Stimulated activated CD4-positive, alpha-beta T cell treated with anti-CD3 and anti-CD28 coated beads, Interleukin-4, amount 100 ng/mL, for 24 hours (primary cell): ENCODE measurements at places on chromosomes 16 and 17.

GRCh38 chr16:74862743-74863244, 88.2 kb upstream of the FA2H start:
- DNase-seq, result peak; percentile 14

DNA sequence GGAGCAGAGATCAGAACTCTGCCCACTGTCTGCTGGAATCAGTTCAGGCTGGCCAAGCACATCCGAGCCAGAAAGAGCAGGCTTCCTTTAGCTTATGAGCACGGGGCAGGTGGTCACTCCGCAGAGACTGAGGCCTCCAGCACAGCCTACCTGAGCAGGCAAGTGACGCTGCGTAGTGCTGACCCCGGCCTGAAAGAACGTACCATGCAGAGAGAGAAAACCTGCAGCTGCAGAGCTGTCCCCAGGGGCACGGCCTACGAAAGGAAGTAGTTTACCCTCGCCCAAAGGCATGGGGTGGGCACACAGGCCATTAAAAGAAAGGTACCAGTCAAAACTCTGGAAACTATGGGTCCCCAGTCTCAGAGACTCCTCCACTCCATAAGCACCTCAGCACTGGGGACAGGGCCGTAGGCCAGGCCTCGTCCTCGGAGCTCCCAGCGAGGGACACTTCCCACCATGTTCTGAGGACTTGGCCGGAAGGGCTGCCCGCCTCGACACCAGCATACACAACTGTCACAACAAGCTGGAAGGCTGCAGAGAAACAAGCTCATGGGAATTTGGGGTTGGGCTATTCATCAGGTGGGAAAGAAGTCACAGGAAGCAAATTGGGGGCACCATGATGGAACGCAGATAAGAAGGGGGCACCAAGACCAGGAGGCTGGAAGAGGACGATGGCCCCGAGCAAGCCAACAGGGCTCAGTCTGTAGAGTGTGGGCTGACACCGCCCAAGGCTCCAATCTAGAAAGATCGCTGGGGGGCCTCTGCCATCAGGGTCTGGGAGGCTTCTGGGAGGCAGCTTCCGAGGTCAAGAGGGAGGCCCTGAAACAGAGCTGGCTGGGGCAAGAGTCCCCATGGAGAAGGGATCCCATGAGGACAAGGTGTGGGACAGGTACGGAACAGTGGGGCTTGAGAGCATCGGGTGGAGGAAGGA, 21.2 kb downstream of the MEAK7 start:
- DNase-seq, result no peak

DNA sequence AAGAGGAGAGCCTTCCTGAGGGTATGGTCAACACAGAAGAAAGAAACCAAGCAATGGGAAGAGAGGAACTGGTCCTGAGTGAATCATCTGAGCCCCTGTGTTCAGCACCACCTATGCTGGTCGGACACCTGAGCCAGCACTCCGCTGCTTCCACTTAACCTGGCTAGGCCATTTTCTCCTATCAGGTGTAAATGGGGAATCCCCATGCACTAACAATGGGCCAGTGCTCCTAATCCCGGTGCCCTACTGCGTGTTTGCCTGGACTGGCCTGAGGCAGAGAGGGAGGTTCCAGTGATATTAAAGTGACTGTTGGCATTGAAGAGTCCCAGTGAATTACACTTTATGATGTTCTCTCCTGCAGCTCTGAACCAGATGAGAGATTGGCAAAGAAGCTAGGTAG, 34.4 kb upstream of the XYLT2 start:
- DNase-seq, result no peak

DNA sequence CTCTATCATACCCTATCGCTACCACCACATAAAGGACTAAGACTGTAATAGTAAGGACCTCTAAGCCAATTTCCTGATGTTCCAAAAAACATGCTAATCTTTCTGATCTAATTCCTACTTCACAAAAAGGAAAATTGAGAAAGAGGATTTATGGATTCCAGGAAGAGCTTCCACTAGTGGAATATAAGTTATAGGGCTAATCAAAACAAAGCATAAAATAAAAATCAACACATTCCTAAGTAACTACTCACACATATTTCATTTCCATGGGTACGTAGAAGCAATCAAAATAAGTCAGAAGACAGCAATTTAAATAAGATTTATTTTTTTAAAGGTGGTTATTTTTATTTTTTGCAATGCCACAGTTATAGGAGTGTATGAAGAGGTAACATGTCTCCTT, 12.4 kb downstream of the CCDC43 start:
- no peak for DNase-seq

DNA sequence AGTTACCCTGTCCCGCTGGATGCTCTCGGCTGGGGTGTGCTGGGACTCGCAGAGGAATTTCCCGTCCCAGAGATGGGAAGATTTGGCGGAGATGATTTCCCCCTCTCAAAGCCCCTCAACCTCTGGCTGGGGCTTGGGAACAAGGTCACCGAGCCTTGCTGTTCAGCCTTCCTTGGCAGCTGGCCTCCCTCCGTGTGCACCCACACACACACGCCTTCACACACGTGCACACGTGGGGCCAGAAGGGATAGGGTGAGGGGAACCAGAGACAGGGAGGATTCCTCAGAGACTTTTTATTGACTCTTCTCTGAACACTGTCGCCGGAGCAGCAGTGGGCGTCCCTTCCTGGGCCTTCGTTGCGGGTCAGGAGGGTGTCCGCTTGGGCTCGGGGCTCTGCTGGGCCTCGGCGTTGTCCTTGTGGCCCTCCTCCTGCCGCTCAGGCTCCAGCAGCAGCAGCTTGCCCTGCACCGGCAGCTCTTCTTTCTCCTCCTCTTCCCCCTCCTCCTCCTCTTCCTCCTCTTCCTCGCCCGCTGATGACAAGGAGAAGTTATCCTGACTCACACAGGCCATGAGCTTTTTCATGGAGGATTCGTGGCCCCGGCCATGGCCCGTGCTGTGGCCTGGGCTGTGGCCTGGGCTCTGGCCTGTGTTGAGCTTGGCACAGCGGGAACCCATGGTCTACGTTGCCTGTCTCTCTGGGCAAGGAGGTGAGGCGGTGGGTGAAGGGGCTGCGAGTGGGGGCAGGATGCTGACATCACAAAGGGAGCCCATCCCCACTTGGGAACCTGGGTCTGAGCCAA, at the start of gene PRM3:
TSS of gene PRM3 (minus strand) at position 709 of the 800 bp plus-strand sequence. CDS start at position 675, 34 bp downstream.
- DNase-seq, result no peak

DNA sequence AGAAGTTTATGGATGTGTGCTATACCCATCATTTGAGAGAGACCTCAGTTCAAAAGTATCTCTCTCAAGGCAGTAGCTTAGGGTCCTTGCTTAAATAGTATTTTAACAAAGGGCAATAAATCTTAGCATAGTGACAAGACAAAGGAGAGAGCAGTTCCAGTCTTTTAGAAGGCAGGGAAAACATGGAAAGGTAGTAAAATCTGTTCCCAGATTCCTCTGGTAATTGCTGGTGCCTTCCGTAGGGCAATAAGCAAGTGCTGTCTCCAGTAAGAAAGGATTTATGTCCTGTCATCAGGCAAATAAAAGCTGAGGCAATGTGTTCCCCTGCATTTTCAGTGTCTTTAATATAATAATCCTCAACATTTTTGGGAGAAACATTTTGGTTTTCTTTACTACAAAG, 149.0 kb upstream of the MPHOSPH6 start:
- DNase-seq, result no peak

- DNase-seq, result no peak
These were observed 5.9 kb downstream of the SCARF1 start for GRCh38 chr17:1639549-1640180.

DNA sequence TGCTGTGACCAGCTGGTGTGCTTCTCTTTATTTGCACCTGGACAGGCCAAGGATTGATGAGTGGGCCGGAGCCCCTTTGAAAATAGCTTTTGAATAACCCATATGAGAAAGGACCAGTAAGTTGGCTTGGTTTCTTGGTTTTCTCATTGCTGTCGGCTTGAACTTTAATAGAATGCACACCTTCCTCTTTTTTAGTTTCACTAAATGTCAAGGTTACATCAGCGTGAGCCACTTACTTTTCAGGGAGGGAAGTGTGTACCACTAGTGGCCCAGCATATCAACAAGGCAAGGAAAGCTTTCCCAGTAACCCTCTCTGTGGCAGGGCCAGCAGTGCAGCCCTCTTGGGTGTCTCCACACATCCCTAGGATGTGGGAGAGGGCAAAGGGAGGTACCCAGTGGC, 433.3 kb downstream of the CA10 start:
- no peak for DNase-seq

GRCh38 chr17:57868007-57868909, 18.4 kb upstream of the MRPS23 start:
- peak; percentile 13 for DNase-seq

GRCh38 chr17:68461589-68461988, 4.3 kb upstream of the WIPI1 start:
- no peak for DNase-seq

GRCh38 chr17:72378414-72379390, 257.9 kb downstream of the SOX9 start:
- no peak for DNase-seq

- no peak for DNase-seq
These were observed 2.3 kb upstream of the SLC22A31 start for GRCh38 chr16:89202422-89203215.

DNA sequence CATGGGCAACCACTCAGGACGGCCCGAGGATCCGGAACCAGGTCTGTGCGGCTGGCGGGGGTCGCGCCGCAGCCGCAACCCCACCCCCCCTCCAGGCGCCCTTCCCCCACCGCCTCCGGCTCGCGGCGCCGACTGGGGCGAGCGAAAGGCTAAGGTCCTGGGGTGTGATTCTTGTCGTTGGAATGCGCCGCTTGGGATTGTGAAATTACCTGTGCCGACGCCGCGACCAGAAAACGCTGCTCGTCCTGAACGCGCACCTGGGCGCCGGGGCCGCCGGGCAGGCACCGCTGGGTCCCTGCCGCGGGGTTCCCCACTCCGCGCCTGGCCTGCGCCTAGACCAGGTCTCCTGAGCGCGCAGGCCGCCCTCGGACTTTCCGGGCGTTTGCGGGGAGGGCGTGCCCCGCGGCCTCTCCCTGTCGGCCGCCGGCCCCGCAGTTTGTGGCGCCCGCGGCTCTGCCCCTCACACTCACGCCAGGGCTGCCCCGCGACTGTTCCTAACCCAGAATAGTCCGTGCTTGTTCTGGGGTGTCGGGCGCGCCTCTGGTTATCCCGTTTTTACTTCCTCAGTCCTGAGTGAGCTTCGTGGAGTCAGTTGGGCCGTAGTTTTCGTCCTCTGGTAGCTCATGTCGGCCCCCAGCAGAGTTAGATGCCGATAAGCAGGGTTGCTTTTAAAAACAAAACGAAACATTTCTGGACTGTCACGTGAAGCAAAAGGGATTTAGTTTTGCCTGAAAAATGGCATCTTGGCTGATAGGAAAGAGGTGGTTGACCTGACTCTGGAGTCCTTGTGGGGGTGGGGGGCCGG, 147.2 kb downstream of the SPECC1 start:
- DNase-seq, result peak; percentile 11

GRCh38 chr16:55605754-55606336, 39.4 kb downstream of the CAPNS2 start:
- no peak for DNase-seq

DNA sequence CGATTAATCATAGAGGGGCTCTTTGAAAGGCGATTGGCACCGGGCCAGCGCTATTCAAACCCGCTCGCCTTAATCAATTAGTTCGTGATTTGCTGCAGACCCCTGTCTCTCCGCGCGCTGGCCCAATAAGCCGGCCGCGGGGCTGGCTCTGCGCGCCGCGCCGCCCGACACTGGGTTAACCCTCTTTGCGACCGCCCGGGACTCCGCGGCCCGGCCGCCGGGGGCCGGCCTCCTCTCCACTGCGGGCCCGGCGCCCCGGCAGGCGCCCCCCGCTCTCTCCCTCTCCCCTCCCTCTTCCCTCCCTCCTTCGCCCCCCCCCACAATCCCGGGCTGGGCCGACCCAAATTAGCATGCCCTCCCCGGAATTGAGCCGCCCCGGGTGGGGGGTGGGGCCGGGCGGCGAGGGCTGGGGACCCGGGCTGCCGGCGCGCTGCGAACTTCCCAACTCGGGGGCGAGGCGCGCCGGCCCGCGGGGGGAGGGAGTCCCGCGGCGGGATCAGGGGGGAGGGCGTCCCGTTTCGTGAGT, 428 bp upstream of the SALL1 start:
- DNase-seq, result no peak

DNA sequence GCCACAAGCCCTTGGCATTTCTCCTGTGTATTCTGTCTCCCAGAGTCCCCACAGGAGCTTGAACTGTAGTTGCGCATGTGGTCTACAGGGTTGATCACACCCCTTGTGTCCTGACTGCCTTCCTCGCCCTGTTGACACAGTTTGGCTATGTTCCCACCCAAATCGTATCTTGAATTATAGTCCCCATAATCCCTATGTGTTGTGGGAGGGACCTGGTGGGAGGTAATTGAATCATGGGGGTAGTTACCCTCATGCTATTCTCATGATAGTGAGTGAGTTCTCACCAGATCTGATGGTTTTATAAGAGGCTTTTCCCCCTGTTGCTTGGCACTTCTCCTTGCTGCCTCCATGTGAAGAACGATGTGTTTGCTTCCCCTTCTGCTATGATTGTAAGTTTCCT, 21.2 kb downstream of the ADAD2 start:
- DNase-seq, result no peak

GRCh38 chr17:7858522-7858810, 663 bp downstream of the CYB5D1 start:
- peak; percentile 57 for DNase-seq

GRCh38 chr16:66161269-66161668, 205.2 kb upstream of the CDH5 start:
- no peak for DNase-seq

DNA sequence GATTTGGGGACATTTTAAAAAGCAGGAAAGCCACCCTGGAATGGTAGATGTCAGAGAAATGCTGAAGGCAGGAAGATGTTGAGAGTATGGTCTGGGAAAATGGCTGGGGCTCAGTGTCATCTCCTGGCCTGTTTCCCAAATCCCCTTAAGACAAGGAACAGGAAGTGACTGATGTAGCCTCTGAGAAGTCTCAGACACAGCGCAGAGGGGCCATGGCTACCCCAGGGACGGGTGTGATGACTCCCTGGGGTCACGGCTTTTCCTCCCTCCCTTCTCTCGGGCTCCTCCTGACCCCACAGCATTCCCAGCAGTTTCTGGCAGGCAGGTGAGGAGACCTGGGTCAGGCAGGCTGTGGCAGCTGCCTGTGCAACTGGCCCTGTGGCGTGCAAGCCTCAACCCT, 45.4 kb downstream of the RAP1GAP2 start:
- no peak for DNase-seq

- peak; percentile 60 for DNase-seq
These were observed 2.0 kb downstream of the TRIM47 start for GRCh38 chr17:75876190-75876937.

- DNase-seq, result no peak
These were observed 159.4 kb upstream of the HSBP1 start for GRCh38 chr16:83648347-83648746.

DNA sequence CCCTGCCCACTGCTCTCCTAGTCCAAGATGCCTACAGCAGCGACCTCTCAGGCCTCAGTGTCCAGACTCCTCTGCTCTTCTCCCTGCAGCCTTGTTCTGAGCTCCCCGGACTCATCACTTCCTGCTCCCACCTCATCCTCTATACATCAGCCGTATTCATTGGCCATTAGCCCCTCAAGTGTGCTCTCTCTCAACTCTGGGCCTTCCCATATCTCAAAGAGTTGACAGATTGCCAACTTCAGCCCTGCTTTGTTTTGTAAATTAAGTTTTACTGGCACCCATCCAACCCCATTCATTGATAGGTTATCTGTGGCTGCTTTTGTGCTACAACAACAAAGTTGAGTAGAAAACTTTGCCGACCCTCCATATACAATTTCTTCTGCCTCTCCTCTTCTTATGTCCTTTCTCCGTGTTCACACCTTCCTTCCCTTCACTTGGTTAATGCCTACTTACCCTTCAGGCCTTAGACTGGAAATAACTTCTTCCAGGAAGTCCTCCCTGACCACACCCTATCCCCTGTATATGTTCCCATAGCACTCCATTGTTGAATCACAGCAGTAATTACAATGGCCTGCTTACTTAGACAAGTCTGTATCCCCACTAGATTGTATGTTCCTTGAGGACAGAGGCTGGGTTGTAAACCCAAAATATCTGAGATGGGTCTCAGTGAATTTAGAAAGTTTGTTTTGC, 63.4 kb upstream of the TANC2 start:
- DNase-seq, result no peak
